ENCODE measurements at places on chromosomes 1 and 21.
A peak's percentile ranks its signal among the peaks of the same experiment; 100 is the strongest.

DNA sequence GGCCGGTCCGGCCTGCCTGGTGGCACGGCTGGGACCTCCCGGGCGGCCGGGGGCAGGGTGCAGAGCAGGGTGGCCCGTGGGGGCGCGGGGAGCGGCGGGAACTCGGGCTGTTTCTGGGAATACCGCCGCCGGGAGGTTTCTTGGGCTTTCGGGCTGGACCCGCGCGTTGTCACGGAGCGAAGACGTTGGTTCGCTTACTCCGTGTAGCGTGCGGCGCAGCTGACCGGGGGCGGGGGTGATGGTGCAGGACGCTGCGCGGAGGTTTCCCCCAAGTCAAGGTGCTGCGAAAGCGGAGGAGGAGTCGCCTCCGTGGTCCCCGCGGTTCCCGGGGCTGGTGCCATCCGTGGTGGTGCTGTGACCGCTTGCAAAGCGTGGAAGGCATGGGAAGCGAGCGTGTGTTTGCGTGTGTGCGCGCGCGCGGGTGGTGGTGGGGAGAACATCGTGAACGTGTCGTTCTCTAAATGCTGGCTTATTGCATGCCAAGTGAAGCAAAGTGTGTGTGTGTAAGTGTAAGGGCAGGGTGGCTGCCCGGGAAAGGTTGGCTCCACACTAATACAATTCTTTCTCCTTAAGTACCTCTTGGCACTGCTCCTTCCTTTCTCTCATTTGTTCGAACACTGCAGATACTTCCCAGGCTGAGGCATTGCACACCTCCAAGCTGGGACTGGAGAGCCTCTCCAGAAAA is 1.1 kb downstream of the RYR2 start:
- DNase-seq: no peak

GRCh38 chr1:1437904-1438376 is 2.5 kb downstream of the VWA1 start:
- DNase-seq: no peak

- DNase-seq: no peak
These were observed 166.8 kb upstream of the IVNS1ABP start for GRCh38 chr1:185483664-185484450.

DNA sequence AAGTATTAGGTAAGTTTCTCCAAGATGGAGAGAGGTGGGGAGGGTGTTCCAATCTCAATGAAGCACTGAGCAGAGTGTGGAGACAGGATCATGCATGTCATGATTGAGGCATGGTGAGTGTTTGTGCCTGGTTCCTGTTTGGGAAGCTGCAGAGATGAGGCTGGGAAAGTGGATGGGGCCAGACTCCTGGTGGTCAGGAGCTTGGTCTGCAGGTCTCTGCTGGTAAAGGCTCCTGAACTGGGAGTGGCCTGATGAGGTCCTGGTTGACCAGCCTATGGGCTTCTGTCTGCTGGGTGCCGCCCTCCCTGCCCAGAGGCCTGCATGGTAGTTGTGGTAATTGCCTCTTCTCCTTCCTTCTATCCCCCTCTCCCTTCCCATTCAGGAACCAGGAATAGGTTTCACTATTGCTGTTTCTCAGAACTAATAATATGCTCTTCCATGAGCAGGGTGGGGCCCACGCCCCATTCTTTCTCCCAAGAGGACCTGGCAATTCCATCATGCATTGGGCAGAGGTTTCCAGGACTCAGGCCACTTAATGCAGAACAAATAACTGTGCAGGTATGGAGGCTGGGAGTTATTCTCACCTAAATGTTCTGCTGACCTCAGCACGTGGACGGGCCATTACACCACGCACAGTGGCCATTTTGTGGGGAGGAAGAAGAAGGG is 24.5 kb downstream of the PROK1 start:
- no peak for DNase-seq

GRCh38 chr1:93770640-93771039 is 89.0 kb upstream of the BCAR3 start:
- DNase-seq: no peak

- DNase-seq: no peak
These were observed 18.7 kb downstream of the HNRNPR start for GRCh38 chr1:23325393-23325792.

DNA sequence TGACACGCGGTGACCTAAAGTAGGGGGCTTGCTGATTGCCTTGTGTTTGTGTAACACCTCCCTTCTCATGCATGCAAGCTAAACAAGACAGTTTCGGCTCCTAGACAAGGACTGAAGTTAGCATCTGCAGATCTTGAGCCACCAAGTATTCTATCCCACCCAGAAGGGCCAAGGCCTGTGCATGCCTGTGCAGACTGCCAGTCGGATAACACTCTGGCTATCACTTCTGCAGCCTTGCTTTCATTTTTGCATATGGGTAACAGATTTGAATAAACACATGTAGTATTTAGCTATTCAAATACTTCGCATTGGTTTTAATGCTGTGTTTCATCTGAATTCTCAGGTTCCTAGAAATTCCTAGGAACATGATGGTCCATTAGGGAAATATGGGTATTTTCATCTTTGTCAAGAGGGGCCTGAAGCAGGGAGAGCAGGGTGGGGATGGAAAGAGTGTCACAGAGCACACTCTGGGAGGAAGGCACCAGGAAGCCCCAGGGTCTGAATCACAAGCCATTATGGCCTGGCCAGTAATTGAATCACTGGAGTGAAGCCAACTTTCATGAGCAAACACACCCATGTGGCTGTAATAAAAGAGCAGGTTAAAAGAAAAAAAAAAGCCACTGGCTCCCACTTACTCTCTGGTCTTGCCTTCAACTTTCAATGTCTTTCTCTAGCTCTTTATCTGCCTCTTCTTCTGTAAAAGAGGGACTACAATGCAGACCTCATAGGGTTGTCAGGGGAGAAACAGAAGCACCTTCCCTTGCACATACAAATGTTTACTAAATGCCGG is 28.3 kb downstream of the GADD45A start:
- no peak for DNase-seq

GRCh38 chr1:12654004-12654567 is 10.2 kb downstream of the AADACL4 start:
- DNase-seq: no peak

- DNase-seq: no peak
These were observed 1729.9 kb downstream of the NCAM2 start for GRCh38 chr21:22728091-22728490.

GRCh38 chr1:178581351-178582303 is 68.7 kb downstream of the TEX35 start:
- DNase-seq: no peak

DNA sequence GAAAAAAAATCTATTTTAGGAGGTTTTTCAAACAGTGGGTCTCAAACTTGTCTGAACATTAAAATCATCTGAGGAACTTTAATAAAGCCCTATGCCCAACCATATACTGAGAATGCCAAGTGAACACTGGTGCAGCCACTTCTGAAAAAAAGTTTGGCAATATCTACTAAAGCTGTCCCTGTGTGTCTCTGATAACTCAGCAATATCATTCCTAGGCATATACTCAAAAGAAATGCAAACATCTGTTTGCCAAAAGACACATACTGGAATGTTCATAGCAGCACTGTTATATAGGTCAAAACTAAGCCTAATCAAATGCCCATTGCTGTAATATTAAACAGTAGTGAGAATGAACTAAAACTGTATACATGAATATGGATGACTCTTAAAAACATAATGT is 74.2 kb upstream of the RGS4 start:
- no peak for DNase-seq

- DNase-seq: no peak
These were observed 29.4 kb downstream of the HMGB4 start for GRCh38 chr1:33893147-33893830.

DNA sequence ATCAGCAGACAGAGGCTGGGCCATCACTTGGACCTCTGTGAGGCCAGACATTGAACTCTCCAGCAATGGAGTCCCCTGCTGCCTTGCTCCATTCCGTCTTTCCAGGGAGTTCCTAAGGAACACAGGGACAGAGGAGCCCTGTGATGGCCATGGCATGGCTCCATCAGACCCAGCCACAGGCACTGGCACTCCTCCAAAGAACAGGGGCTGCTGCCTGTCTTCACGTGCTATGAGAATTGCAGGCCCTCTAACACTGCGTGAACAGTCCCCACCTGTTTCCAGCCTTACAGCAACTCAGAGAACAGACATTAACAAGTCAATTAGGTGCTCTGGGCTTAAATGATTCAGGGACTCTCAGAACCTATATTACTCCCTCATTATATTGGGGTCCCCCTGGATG is 140.8 kb downstream of the ASTN1 start:
- DNase-seq: no peak

- DNase-seq: no peak
These were observed 25.3 kb downstream of the SLC30A7 start for GRCh38 chr1:100921110-100921706.

- no peak for DNase-seq
These were observed 17.0 kb downstream of the PAPPA2 start for GRCh38 chr1:176479971-176480370.

GRCh38 chr1:68168545-68169171 is 63.7 kb downstream of the WLS start:
- no peak for DNase-seq

- DNase-seq: no peak
These were observed 144.6 kb upstream of the NFIA start for GRCh38 chr1:60937720-60938119.

- no peak for DNase-seq
These were observed 311.3 kb upstream of the ZP4 start for GRCh38 chr1:238201992-238202391.

DNA sequence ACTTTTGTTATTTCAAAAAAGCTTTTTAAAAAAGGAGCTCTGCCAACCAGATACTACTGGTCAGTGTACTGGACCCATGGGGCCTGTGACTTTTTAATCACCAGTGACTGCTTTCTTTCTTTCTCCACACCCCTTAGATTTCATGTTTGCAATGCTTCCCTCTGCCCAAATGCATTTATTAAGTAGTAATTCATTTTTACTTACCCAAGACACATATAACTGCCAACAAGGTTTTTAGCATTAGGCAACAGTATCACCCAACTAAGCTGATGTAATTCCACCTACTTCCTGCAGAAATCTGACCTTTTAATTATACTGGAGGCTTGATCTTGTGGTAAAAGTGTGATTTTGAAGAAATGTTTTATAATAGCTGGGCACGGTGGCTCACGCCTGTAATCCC is 12.5 kb downstream of the MECR start:
- no peak for DNase-seq

DNA sequence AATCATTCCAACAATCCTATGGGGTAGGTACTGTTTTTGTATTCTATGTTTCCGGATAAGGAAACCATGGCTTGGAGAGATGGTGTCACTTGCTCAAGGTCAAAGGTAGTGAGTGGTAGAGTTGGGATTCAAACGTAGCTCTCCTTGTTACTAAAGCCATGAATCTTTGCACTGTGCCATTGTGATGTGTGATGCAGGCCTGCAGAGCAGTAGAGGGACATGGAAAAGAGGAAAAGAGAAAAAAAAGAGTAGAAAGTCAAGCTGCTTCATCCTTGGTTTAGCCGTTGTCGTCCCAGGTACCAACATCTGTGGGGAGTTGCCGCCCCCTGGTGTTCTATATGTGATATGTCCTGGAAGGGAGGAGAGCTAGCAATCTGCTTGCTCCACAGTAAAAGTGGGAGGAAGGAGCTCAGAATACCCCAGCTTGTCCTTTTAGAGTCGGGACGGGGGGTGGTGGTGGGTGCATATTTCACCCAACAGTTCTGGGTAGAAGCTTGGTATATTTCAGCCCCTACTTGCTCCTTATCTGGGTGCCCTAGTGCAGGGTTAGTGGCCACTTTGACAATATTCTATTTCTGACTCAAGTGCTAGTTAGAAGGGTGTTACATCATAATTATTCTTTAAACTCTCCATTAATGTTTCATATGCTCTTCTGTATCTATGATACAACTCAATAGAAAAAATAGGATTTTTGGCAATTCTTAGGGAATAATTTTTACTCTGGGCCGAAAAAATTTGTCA is 98.4 kb downstream of the EBNA1BP2 start:
- DNase-seq: peak; percentile 66

DNA sequence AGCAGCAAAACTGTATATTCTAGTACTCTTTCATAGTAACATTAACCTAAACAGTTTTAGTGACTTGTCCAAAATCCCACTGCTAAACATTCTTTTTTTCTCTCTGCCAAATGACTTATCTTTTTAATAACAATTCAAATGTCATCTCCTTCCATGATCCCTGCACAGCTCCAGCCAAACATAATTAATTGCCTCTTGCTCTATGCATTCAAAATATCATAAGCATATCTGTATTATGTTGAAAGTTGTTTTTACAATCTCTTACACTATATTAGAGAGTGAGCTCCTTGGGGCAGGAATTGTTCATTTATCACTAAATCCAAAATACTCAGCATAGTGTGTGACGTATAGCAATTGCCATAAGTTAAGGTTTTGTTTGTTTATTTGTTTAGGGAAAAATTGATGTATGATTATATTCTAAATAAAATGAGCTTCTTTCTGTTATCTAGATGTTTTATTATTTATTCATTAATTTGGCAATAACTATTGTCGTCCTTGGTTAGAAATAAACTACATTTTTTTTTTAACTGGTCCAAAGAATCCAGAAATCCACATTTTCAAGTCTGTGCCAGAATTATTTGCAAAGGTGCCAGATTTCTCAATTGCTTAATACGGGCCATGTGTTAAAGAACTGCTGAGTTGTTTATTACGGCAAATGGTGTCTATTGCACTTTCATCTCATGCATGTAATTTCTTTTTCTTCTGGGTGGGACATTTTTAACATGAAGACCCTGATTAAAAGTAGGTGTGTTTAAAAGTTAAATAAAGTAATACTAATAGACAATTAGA is 577.2 kb upstream of the ZRANB2 start:
- DNase-seq: no peak

DNA sequence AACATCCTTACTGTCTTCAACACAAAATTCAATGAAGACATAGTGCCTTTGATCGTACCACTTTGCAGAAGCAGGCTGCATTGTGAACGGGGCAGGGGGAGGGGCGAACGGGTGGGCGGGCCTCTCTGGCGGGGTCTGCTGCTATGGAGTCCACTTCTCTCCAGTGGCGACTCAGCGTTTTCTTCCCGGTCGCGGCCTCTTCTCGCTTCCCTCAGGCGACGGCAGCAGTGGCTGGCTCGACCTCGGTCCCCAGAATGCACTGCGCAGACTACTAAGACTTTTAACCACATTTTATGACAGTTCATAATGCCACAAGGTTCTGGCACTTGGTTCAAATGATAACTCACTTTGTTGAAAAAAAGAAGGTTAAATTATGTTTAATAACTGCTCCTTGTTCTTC is 21.2 kb downstream of the GBP2 start:
- peak; percentile 21 for DNase-seq

- no peak for DNase-seq
These were observed 77.5 kb downstream of the LPGAT1 start for GRCh38 chr1:211752951-211753486.

DNA sequence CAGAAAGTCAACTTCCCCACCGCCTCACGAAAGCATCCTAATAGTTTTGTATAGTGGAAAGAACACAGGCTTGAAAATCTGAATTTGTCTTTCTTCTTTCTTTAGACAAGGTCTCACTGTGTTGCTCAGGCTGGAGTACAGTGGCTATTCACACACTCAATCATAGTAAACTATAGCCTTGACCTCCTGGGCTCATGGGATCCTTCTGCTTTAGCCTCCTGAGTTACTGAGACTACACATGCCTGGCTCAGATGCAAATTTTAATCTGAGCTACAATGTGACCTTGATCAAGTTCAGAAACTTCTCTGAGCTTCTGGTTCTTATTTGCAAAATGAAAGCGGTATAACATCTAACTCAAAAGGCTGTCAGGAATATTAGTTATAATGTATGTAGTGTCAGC is 362.1 kb downstream of the SMYD3 start:
- no peak for DNase-seq

GRCh38 chr1:182724215-182724614 is 39.8 kb upstream of the RGS8 start:
- no peak for DNase-seq

- no peak for DNase-seq
These were observed 30.1 kb downstream of the CAMK1G start for GRCh38 chr1:209613400-209614150.

All from stimulated activated CD4-positive, alpha-beta T cell treated with anti-CD3 and anti-CD28 coated beads, Interleukin-4, amount 100 ng/mL, for 1 hour (primary cell).